ENCODE measurements at places on chromosomes 4 and X.
A peak's percentile ranks its signal among the peaks of the same experiment; 100 is the strongest.

DNA sequence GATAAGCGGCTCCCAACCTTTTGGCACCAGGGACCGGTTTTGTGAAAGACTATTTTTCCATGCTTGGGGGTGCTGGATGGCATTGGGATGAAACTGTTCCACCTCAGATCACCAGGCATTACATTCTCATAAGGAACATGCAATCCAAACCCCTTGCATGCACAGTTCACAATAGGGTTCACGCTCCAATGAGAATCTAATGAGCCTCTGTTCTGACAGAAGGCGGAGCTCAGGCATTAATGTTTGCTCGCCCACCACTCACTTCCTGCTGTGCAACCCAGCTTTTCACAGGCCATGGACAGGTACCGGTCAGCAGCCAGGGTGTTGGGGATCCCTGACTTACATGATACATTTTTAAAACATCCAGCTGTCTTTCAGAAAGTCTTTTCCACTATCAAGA is 187.3 kb downstream of the SLC39A8 start:
- no peaks in the 10 kb centered on the region for H3K36me3 ChIP-seq
- H3K27me3 ChIP-seq, result no peaks in the 10 kb centered on the region
- H3K4me1 ChIP-seq, result no peaks in the 10 kb centered on the region

- H3K4me3 ChIP-seq, result no peak overlapping the region
- H3K4me1 ChIP-seq, result no peaks in the 10 kb centered on the region
- DNase-seq, result no peak
- H3K27ac ChIP-seq, result no peak overlapping the region
- H3K27me3 ChIP-seq, result no peaks in the 10 kb centered on the region
Measured at GRCh38 chrX:79117078-79117477, 27.4 kb upstream of the GPR174 start.

DNA sequence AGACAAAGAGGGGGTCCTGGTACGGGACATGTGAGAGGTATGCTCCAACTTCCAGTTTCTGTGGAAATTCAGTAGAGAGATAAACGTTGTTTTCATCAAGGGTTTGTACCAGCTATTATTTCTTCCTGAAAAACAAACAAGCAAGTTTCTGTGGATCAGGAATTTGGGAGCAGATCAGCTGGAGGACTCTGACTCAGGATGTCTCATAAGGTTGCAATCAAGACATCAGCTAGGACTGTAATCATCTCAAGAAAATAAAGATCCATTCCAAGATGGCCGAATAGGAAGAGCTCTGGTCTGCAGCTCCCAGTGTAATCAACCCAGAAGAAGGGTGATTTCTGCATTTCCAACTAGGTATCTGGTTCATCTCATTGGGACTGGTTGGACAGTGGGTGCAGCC is 23.5 kb upstream of the NFKB1 start:
- H3K27me3 ChIP-seq, result no peaks in the 10 kb centered on the region
- DNase-seq, result no peak
- no peaks in the 10 kb centered on the region for H3K4me1 ChIP-seq
- no peak overlapping the region for H3K4me3 ChIP-seq
- no peaks in the 10 kb centered on the region for H3K36me3 ChIP-seq

DNA sequence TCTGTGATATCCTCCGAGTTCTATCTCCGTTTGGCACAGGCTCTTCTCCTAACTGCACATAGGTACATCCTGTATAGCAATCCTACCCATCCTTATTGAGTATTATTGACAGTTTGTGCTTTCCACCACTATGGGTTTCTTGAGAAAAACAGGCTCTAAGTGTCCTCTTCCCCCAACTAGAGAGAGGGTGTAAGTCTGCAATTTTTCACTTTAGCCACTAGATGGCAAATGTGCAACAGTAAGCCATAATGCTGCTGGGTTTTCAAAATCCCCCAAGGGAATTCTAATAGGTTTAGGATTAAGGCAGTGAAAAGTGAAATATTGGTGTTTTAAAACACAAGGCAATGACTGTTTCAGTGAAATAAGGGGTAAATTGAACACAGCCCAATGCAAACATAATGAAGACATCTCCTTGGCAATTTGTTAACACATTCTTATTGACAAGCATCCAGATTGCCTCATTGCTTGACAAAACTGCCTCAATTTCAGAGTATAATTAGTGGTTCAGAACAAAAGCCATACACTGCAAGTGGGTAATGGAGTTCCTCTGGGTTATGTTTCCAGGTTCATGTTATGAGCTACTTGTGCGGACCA is 239.0 kb upstream of the HTR2C start:
- H3K36me3 ChIP-seq, result no peaks in the 10 kb centered on the region
- no peak overlapping the region for H3K27ac ChIP-seq
- no peaks in the 10 kb centered on the region for H3K27me3 ChIP-seq
- H3K4me3 ChIP-seq, result no peak overlapping the region

DNA sequence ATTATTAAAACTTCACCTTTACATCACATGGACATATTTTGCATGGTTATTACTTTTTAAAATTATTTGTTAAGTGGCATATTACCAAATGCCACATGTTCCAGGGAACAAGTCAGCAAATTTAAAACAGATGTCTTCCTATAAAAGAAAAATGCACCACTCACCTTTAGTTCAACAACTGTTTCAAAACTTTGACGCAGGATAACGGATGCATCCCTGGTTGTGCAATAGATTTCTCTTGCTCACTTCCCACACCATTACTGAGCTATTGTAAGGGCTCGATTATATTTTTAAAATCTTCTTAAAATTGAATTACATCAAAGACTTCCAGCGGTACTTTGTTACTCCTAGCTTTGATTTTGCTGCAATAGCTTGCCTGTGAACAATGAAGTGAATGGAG is 93.0 kb upstream of the ARHGAP24 start:
- DNase-seq, result no peak
- no peaks in the 10 kb centered on the region for H3K4me1 ChIP-seq
- H3K36me3 ChIP-seq, result no peaks in the 10 kb centered on the region
- no peak overlapping the region for H3K4me3 ChIP-seq
- H3K27ac ChIP-seq, result no peak overlapping the region

GRCh38 chr4:122759639-122760310 is 27.3 kb downstream of the BBS12 start:
- no peak for DNase-seq
- H3K4me3 ChIP-seq, result no peak overlapping the region
- H3K4me1 ChIP-seq, result peaks cover 8% of the 10 kb centered on the region
- H3K27ac ChIP-seq, result no peak overlapping the region
- H3K27me3 ChIP-seq, result no peaks in the 10 kb centered on the region

- DNase-seq, result no peak
- peaks cover 51% of the 10 kb centered on the region for H3K4me1 ChIP-seq
- H3K36me3 ChIP-seq, result no peaks in the 10 kb centered on the region
- peak overlapping the region; percentile 27 for H3K4me3 ChIP-seq
Measured at GRCh38 chr4:173212379-173212778, 43.8 kb downstream of the GALNT7 start.

DNA sequence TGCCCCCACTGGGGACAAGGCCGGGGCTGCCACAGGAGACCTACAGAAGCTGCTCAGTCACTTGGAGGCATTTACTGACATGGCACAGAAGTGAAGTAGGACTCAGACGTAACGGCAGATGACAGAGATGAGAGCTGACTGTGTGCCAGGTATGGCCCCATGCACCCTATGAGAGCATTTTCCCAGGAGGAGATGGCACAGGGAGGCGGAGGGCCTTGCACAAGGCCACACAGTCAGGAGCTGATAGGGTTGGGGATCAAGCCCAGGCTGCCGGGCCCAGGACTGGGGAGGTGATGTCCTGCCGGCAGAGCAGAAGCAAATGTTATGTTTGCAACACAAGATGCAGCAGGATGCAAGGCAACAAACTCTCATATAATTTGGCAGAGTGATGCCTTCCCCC is 34.1 kb downstream of the NAT8L start:
- no peak overlapping the region for H3K4me3 ChIP-seq
- H3K27me3 ChIP-seq, result no peaks in the 10 kb centered on the region
- DNase-seq, result no peak
- no peak overlapping the region for H3K27ac ChIP-seq
- no peaks in the 10 kb centered on the region for H3K36me3 ChIP-seq
- peaks cover 21% of the 10 kb centered on the region for H3K4me1 ChIP-seq

DNA sequence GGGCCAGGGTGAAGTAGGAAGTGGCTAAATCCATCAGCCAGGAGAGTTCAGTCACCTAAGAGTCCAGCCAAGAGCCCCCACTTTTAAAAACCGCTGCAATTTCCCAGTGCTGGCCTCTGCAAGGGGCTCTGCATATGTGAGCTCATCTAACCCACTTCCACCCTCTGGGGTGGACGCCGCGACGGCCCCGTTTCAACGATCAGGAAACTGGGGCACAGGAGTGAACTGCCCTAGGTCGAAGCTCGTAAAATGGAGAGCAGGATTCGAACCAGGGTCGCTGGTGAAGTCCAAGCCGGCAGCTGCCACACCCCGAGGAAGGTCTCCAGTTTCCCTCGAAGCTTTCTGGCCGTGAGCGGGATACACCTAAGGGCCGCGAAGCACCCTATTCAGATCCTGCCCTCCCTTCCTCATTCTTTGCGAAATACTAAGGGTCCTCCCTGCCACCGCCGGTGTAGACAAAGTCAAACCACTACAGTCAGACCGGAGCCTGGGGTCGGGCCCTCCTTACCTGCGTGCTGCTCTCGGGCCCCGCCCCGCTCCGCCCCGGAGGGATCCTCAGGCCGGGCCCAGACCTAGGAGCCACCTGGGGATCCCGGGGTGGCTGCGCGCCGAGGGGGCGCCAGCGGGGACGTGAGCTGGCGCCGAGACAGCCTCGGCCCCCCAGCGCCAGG is 446 bp downstream of the EVC2 start:
- no peak for DNase-seq
- H3K27ac ChIP-seq, result no peak overlapping the region
- H3K27me3 ChIP-seq, result no peaks in the 10 kb centered on the region
- no peak overlapping the region for H3K4me3 ChIP-seq
- H3K36me3 ChIP-seq, result no peaks in the 10 kb centered on the region
- no peaks in the 10 kb centered on the region for H3K4me1 ChIP-seq

DNA sequence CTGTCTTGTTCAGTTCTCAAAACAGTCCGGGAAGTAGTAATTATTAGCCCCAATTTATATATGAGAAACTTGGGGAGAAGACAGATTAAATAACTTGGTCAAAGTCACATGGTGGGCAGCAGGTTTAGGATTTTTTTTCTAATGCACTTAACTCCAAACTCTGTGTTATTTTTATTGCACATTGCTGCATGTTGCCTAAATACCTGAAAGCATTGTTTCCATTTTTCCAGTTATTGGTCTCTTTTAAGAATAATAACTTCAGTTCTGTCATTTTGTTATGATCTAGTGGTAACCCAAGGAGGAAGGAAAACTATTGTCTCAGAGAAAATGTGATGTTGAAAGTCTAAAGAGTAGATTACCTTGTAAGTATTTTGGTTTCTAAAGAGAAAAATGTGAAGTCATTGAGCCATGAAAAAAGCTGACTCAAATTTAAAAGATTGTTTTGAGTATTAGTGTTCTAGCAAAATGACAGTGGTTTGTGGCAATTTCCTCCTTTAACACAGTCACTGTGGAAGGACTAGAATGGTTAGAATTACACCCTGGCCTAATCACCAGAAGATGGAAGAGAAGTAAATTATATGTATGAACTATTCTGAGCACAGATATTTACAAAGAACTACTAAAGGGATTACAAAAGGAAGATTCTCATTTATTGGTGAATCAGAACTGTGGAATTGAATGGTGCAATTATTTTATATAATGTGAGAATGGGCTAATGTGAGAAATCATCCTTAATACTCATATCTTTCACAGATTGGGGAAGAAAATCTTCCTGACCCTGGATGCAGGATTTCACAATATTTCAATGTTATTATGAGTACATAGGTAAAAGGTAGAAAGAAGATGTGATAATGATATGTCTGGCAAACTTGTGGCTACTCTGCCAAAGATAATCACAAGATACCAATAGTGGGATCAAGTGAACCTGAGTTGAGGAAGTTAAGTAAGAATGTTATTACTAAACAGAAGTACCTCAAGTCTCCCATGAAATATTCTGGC is 21.7 kb upstream of the CXCL8 start:
- H3K4me3 ChIP-seq, result no peak overlapping the region
- no peaks in the 10 kb centered on the region for H3K36me3 ChIP-seq
- DNase-seq, result no peak
- no peaks in the 10 kb centered on the region for H3K27me3 ChIP-seq
- no peak overlapping the region for H3K27ac ChIP-seq
- H3K4me1 ChIP-seq, result no peaks in the 10 kb centered on the region

- no peaks in the 10 kb centered on the region for H3K27me3 ChIP-seq
- H3K4me1 ChIP-seq, result no peaks in the 10 kb centered on the region
- H3K27ac ChIP-seq, result no peak overlapping the region
- no peaks in the 10 kb centered on the region for H3K36me3 ChIP-seq
Measured at GRCh38 chr4:171007618-171008390, 805.4 kb upstream of the GALNTL6 start.

- no peaks in the 10 kb centered on the region for H3K4me1 ChIP-seq
- no peak overlapping the region for H3K27ac ChIP-seq
- DNase-seq, result no peak
- H3K4me3 ChIP-seq, result no peak overlapping the region
- no peaks in the 10 kb centered on the region for H3K36me3 ChIP-seq
Measured at GRCh38 chr4:165982934-165983333, 109.9 kb downstream of the TLL1 start.

DNA sequence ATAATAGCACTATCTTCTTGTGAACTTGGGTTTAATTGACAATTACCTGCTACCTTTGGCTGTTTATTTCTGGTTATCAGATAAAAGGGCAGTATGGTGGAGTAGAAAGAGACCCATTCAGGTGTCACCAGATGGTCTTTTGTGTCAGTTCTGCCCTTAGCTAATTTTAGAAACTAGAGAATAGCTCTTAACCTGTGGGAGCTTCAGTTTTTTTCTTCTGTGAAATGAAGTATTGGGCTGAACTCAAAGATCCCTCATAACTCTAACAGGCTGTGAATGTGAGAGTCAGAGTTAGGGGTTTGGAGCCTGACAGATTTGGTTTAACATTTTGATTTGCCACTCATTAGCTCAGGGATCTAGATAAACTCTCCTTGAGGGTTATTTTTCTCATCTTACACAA is 335.2 kb downstream of the PPP1R2C start:
- no peaks in the 10 kb centered on the region for H3K27me3 ChIP-seq
- DNase-seq, result no peak
- no peak overlapping the region for H3K4me3 ChIP-seq

GRCh38 chr4:74118600-74119338 is 19.8 kb upstream of the CXCL2 start:
- no peak overlapping the region for H3K4me3 ChIP-seq
- no peaks in the 10 kb centered on the region for H3K27me3 ChIP-seq
- no peak for DNase-seq
- H3K36me3 ChIP-seq, result no peaks in the 10 kb centered on the region
- peaks cover 8% of the 10 kb centered on the region for H3K4me1 ChIP-seq

DNA sequence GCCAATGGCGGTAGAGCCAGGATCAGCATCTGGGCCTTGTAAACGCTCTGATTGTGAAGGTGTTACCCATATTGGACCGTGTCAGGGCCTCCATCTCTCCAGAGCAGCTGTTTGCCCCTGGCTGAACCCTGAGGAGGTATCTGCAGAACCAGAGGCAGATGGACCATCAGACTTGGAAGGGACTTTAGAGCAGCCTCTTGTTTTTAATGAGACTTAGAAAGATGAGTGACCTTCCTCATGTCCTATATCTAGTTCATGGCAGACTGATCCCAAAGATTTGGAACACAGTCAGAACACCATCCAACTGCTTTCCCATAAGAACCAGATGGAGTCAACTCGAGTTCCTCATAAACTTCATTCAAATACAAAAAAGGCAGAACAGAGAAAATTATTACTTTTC is 135.1 kb upstream of the MSX1 start:
- H3K4me3 ChIP-seq, result no peak overlapping the region
- H3K27ac ChIP-seq, result no peak overlapping the region
- H3K27me3 ChIP-seq, result no peaks in the 10 kb centered on the region
- no peaks in the 10 kb centered on the region for H3K36me3 ChIP-seq
- no peak for DNase-seq

Data from HCT116 (cell line).